ENCODE measurements at places on chromosomes 2 and 18.

GRCh38 chr18:28905509-28905908 is 728.6 kb upstream of the CDH2 start:
- DNase-seq, result no peak

GRCh38 chr2:237759176-237759575 is 39.4 kb upstream of the RBM44 start:
- no peak for DNase-seq

- no peak for DNase-seq
Measured at GRCh38 chr2:160145471-160145870, 54.6 kb downstream of the ITGB6 start.

DNA sequence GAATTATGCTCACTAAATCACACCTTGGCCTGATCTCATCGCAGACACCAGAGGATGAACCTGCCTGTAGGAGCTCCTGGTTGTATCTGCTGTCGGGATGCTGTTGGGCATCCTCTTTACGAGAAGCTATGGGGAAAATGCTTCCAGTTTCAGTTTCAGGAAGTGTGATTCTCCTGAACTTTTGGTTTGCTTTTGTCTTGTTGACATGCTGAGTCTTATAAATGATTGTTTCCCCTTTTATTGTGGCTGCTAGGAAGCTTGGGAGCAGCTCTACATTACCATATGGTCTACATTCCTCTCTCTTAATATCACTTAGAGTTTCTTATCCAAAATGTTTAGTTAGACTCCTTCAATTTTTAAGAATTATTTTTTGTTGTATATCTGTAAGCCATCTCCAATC is 227.5 kb downstream of the MTX2 start:
- DNase-seq, result no peak

DNA sequence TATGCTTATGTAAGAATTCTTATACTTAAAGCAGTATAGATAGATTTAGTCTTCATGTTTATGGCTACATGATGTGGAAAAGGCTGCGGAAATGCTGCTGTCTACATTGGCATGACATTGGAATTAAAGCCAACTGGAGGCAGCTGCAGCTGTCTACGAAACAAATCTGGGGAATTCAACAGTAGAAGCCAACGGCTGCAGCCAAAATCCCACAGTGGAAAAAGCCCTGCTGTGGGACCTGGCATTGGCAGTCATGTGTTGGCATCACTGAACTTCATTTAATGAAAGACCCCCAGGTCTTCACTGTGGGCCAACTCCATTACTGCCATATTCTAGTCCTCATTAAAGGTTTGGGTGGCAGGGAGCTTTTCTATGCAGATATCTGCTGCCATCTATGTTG is 223.6 kb downstream of the SLC8A1 start:
- DNase-seq, result no peak

GRCh38 chr2:45789961-45790723 is 138.7 kb downstream of the PRKCE start:
- no peak for DNase-seq

- no peak for DNase-seq
Measured at GRCh38 chr2:164260506-164260905, 360.8 kb downstream of the GRB14 start.

- no peak for DNase-seq
Measured at GRCh38 chr2:18777250-18777812, 188.0 kb upstream of the NT5C1B start.

- DNase-seq, result no peak
Measured at GRCh38 chr18:36311026-36311570, 13.6 kb downstream of the FHOD3 start.

DNA sequence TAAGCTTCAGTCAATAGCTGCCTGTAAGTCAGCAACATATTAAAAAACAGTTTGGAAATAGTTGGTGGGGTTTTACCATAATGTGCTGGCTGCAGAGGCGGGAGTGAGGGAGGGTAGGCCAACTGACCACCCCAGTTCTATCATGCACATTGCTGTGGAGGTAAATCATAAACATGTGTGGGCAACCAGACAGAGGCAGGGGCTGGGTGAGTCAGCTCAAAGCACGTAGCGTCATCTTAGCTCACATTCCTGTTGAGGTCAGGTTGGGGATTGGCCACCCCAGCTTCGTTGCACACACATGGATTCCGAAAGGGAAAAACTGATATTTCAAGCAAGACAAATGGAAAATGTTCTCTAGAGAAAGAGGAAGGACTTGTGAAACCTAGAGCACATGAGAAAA is 19.5 kb downstream of the GPR45 start:
- DNase-seq, result no peak

DNA sequence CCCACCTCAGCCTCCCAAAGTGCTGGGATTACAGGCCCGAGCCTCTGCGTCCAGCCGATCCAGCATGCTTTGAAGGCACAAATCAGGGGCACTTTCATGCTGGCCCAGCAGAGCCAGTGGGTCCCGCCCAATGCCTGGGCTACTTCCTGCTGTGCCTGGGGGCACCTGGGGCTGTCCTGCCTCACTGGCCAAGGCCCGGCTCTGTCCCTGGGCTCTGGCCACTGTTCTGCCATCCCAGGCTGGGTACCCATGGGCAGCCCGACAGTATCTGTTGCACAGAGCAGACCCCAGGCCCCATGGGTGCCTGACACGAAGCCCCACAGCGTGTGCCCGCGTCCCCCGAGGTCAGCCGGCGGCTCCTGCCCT is 6.8 kb upstream of the GAL3ST2 start:
- DNase-seq, result no peak

DNA sequence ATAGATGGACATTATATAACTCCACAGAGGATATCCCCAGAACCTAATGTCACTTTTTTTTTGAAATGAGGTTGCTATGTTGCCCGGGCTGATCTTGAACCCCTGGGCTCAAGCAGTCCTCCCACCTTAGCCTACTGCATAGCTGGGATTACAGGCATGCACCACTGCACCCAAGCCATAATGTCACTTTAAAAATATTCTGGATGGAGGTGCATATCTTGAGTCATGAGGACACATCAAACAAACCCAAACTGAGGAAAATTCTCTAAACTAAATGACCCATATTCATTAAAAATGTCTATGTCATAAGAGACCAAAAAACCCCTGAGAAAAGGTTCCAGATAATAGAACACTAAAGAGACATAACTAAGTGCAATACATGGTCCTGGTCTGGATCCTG is 36.3 kb downstream of the OSGEPL1 start:
- no peak for DNase-seq

- no peak for DNase-seq
Measured at GRCh38 chr18:14577971-14578370, 34.6 kb upstream of the POTEC start.

DNA sequence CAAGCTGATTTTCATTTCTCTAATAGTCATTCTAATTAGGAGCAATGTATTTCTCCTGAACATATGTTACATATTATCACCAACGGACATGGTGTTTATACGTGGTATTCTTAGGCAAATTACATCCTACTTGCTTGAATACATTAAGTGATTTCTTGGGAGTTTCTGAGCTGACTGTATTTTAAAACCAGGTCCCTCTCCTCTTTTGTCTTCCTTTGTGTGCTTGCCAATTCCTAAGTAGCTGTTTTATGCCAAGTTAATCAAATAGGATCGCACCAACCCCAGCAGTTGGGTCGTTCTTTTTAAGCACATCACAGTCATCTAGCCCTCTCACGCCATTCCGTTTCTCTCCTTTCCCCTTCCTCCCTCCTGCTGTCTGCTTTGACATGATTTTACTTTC is 75.4 kb upstream of the MAP2 start:
- DNase-seq, result no peak

DNA sequence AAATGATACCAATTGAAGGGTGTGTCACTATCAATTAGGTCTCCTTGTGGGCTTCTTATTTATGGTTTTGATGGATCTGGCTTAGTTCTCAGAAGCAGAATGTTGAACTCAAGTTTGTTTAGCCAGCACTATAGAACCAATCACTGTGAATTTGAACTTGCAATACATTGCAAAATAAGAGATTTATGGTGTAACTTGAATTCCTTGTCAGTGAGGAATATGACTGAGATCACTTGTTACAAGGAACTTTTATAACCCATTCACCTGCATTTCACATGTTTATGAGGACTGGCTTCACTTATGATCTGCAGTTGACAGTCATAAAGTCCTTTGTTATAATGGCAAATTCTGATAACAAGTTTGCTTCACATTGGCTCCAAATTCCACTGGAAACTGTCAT is 9.8 kb downstream of the GATA6 start:
- no peak for DNase-seq

DNA sequence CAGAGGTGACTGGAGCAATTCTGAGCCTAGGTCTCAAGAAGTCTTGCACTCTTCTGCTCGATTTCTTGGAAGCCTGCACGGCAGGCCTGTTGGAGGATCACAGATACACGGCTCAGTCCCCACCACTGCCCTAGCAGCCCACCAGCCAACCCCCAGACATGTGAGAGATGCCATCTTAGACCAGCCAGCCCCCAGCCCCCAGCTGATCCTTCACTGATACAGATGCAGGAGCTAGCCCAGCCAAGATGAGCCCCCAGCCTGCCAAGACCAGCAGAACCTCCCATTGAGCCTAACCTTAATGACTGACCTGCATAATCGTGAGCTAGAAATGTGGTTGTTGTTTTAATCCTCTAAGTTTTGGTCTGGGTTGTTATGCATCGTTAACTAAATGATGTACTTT is 47.5 kb downstream of the INHBB start:
- DNase-seq, result no peak

DNA sequence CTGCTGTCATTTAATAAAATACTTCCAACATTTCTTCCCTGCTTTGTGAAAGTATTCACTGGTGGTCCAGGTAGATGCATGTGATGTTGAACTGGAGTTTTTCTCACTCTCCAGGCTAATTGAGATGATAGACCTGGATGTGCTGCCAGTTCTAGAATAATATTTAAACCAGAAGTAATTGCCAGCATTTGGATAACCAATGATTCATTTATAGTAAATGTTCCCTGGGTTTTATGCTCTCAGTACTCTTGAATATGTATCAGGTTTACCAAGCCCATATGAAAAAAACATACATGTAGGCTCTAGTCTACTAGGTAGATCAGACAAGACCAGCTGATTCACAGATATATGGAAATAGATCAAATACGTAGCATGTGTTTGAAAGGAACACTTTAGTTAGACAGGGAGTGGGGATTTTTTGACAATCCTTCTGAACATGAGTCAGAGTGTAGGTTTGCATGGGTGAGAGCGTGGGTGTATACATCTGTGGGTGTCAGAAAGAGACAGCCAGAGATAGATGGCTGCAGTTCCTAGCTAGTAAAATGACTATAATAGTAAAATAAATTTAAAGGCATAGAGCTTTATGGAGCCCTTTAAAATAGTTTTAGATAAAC is 115.1 kb downstream of the NAB1 start:
- DNase-seq, result no peak

- no peak for DNase-seq
Measured at GRCh38 chr18:29077344-29077743, 900.4 kb upstream of the CDH2 start.

DNA sequence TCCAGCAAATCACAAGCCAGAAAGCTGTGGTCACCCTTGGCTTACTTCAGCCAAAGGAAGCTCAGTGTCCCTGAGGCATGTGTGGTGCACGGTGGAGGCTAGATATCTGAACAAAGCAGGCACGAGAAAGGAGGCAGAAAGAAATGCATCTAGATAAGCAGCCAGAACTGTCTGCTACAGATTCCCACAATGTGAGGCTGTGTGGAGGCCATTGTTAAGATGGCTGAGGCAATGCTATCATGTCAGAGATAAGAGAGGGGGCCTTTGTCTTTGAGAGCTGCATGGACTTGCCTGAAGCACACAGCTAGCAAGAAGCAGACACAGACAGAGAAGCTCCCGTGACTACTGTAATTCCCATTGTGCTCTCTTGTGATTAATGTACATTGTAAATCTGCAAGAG is 110.5 kb upstream of the LYPD6 start:
- no peak for DNase-seq

GRCh38 chr2:221677688-221678087 is 105.6 kb upstream of the EPHA4 start:
- no peak for DNase-seq

DNA sequence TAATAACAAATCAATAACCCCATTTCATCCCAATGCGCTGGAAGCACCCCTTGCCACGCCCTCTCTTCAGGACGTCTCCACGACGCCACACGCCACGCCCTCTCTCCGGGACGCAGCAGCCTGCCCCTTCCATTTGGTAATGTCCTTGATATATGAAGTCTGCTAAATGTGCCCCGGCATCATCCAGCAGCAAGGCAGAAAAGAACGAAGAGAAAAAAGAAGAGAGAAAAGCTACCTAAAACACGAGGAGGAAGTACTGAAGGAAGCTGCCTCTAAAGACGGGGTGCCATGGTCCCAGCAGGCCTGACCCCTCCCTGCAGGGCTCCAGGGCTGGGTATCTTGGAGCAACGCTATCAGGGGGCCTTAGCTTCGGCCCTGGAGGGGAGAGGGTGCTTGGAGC is 41.8 kb downstream of the CNGA3 start:
- DNase-seq, result no peak

GRCh38 chr2:221166292-221166691 is 405.8 kb downstream of the EPHA4 start:
- no peak for DNase-seq

DNA sequence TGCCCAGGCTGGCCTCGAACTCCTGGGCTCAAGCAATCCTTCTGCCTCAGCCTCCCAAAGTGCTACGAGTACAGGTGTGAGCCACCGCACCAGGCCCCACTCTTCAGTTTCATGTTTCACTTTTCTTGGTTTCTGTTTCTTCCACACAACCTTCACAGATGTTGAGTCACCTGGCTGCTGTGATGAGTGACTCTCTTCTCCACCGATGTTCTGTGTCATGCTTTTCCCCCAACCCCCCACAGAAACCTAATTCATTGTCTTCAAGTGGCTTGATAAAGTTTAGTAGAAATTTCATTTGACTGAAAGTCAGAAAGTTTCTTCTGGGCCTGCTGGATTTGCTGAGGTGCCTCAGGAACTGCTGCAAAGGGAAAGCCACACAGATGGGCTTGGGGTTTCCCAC is 78.5 kb downstream of the SPHKAP start:
- no peak for DNase-seq

GRCh38 chr2:199433204-199433832 is 24.4 kb downstream of the SATB2 start:
- no peak for DNase-seq

- DNase-seq, result no peak
Measured at GRCh38 chr2:210592726-210593125, 36.3 kb downstream of the CPS1 start.

DNA sequence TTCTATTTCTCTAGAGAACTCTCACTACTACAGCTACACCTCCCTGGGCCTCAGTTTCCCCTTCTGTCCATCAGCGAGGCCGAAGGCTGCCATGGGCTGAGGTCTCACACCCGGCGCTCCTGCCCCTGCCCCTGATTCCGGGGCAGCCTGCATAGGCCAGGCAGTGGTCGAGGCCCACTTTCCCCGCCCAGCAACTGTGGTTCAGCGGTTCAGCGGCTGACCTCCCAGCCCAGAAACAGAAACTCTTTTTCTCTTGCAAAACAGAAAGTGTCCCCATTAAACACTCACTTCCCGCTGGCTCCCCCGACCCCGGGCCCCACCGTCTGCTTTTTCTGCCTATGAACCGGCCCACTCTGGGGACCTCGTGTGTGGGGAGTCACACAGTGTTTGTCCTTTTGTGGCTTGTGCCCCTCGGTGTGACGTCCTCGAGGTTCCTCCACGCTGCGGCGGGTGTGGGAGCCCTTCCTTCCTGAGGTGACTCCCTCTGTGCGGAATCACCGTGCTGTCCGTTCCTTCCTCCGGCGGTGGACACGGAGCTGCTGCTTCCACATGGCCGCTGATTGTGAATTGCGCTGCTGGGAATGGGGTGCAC is 16.0 kb downstream of the PDCD1 start:
- DNase-seq, result peak; percentile 45
